Left renal pelvis (tissue), 4 donors: ENCODE measurements at places on chromosomes 5 and 9. TPM values are rescaled to one million over a fixed set of nuclear protein-coding genes. Genes with fewer than 3 reads are reported as not detected.

- DNase-seq: no peak
Observed at GRCh38 chr5:1010641-1011046, 2.0 kb downstream of the NKD2 start.

DNA sequence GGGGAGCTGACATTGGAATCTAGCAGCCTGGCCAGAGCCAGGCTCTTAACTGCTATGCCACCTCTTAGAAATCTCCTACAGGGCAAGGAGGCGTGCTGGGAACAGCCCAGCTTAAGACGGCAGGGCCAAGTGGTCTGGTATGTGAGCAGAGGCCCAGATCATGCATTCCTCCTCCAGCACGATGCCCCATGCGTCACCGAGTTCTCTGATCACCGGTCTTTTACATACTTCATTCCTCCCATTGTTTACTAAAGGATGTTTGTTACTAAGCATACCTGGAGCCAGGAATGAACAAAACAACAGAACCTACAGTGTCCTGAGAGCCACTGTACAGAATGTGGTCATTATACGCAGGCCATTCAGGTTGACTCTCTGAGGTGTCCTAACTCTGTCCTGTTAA is 73.8 kb downstream of the TRIO start:
- DNase-seq: no peak

- DNase-seq: no peak
Observed at GRCh38 chr5:179354305-179354882, 9.1 kb upstream of the ADAMTS2 start.

DNA sequence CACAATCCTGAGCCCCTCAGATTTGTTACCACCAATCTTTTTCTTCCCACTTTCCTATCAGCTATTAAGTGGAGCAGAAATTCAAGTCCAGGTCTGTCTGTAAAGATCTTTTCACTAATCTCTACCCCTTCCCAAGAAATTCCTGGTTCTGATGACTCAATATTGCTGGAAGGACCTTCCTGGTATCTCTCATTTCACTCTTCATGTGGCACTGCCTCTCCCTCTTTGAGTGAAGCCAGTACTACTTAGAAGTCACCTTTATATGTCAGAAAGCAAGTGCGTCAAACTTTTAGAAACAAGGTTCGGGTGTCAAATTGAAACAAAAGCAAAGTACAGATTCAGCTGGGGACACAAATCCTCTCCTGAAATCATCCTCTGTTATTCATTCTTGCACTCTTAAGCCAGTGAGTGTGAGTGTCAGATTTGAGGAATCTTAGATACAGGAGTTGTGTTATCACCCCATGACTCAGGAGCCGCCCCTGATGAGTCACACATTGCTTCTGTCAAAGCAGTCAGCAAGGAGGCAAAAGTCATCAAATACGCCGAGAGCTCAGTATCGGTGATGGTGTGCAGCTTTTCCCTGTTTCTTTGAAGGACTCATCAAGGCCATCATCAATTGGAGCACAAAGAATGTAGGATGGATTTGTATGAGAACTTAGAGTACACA is 313.0 kb downstream of the CETN3 start:
- DNase-seq: no peak

- no peak for DNase-seq
Observed at GRCh38 chr9:98240475-98240874, 15.0 kb downstream of the TBC1D2 start.

GRCh38 chr9:89677702-89678395 is 73.0 kb downstream of the GADD45G start:
- DNase-seq: no peak

DNA sequence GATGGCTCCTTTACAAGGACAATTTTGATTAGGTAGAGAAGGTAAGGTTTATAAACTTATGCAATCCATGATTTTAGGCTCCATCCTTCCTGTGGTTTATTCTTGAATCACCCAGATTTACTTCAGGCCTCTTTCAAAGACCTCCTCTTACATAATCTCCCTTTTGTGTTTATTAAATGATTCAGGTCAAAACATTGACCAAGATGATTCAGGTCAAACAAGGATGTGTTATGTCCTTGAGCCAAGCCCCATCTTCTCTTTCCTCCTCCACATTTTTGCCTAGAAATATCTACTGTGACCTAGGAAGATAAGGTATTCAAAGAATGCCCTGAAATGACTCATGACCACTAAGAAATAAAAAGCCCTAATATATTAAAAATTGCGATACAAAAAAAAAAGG is 31.8 kb upstream of the TLR4 start:
- DNase-seq: no peak

- DNase-seq: no peak
Observed at GRCh38 chr9:126872516-126872915, 12.1 kb downstream of the ZBTB34 start.

AMBP gene
- polyA plus RNA-seq: 1.4 TPM

ARID3C gene
- not detected for polyA plus RNA-seq

OGN gene
- 145 TPM for polyA plus RNA-seq
